ENCODE measurements at places on chromosomes 3 and 15. TPM values are rescaled to one million over a fixed set of nuclear protein-coding genes. Genes with fewer than 3 reads are reported as not detected.

The TM4SF1 gene
- polyA plus RNA-seq: 48.7 TPM

The SNURF gene
- polyA plus RNA-seq: 11.7 TPM

The SMCO1 gene
- polyA plus RNA-seq: 6.4 TPM

The SI gene
- polyA plus RNA-seq: not detected

The PLSCR2 gene
- polyA plus RNA-seq: not detected

The EPB42 gene
- polyA plus RNA-seq: 1.7 TPM

The HDAC11 gene
- 11.6 TPM for polyA plus RNA-seq

The GOLGA6L22 gene
- polyA plus RNA-seq: not detected

DNA sequence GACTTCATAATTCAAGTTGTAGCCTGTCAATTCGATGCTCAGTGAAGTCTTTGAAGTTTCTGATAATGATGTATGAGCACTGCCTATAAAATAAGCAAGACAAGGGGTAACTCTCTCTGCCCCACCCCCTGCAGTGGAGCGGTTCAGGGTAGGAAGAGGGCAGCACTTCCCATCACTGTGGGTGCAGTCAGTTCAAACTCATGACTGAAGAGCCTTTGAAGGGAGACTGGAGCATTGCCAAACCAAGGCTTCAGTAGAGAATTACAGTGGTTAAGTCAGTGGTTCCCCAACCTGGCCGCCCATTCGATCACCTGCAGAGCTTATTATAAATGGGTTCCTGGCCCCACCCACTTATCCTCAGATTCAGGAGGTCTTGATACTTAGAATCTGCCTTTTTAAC lies 190.6 kb downstream of the SHQ1 start:
- DNase-seq: no peak

DNA sequence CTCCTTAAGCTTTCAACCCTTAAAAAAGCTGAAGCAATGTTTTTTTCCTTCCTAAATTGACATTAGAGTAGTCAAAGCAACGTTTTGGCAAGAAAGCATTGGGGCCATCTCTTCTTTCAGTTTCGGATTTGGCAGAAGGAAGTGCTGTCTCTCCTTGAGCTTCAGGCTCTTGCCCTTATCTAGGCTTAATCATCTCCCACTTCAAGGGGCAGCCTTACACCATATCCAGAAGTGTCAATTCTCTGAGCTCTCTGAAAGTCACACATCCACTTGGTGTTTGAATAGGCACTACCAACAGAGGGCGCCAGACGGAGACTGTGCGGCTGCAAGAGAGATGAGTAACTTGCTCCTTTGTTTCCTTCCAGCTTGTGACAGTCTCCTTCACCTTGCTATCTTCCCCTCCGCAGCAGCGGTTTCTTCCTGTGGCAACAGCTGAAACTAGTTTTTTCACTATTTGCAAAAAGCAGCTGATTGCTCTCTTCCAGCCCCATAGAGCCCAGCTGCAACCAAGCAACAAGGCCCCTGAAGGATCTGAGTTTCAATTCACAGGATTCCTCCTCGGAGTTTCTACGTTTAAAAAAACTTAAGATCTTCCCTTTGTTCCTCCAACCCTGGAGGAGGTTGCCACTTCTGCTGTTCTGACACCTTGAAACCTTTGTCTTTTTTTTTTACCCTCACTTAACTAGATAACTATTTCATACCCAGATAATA lies 147.0 kb upstream of the SLCO3A1 start:
- DNase-seq: peak; percentile 84

- peak; percentile 27 for DNase-seq
Measured at GRCh38 chr3:188133219-188133618, 20.7 kb upstream of the LPP start.

GRCh38 chr3:107767897-107768605 lies 245.3 kb downstream of the BBX start:
- no peak for DNase-seq

DNA sequence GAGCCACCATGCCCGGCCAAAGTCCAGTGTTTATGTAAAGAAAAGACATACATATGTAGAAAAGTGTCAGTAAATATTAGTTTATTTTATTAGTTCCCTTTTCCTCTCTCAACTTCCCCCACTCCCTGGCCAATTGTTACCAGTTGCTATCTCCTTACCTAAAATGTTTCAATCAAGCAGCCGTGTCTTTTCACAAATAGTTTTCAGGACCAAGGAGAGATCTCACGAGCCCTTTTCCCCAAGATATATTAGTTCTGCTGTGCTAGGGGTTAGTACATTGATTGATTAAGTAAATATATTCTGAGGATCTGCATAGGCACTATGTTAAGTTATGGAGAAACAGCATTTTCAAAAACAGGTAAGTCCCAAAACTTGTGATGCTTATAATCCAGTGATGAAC lies 87.4 kb downstream of the ZIC4 start:
- no peak for DNase-seq

DNA sequence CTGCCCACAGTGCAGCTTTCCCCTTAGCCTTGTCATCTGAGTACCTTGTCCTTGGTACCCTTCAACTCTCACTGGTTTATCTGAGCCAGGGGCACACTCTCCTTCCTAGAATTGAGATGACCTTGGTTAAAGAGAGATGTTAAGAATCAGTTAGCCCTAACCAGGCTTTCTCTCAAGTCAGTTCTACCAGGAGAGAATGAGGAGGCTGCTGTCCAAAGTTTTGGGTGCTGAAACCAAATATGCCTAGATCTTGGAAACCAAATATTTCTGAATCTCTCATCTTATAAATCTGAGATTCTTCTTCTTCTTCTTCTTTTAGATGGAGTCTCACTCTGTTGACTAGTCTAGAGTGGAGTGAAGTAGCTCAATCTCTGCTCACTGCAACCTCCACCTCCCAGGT lies 12.0 kb upstream of the CTXND1 start:
- peak; percentile 11 for DNase-seq

- no peak for DNase-seq
Measured at GRCh38 chr15:49888734-49889133, 230.3 kb downstream of the ATP8B4 start.

DNA sequence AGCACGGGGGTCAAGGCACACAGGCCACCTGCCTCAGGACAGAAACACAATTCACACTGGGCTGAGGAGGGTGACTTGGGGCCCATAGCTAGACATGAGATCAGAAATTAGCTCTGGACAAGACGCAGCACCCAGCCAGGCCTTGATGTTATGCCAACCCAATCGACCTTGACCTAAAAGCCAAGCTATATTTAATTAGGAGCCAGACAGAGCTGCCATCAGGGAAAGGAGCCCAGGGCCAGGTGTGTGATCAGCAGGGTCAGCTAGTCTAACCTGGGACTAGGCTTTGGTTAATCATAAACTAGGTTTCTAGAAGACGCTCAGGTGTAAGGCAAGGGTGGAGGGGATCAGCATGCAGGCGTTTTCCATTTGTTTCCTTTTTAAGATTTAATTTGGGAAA lies 23.9 kb upstream of the SLC25A36 start:
- no peak for DNase-seq

- peak; percentile 54 for DNase-seq
Measured at GRCh38 chr15:52021128-52021671, 2.2 kb downstream of the MAPK6 start.

DNA sequence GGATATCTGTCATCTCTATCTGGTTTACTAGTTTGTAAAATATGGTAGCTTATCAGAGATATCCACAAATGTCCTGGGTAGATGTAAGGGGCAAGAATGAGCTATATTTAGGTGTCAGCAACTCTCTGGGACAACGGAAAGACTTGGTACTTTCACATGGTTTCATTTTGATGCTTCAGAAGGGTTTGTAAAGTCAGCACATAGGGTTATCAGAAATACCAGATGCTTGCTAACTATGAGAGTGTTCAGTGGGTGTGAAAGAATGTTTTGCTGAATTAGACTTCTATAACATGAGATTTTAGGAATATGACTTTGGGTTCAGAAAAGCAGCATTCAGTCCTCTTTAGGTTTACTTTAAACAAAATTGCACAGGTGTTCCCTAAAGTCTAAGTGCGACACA lies 466.5 kb upstream of the PDZRN3 start:
- DNase-seq: no peak

- peak; percentile 75 for DNase-seq
Measured at GRCh38 chr3:72270072-72270681, 485.2 kb upstream of the PROK2 start.

DNA sequence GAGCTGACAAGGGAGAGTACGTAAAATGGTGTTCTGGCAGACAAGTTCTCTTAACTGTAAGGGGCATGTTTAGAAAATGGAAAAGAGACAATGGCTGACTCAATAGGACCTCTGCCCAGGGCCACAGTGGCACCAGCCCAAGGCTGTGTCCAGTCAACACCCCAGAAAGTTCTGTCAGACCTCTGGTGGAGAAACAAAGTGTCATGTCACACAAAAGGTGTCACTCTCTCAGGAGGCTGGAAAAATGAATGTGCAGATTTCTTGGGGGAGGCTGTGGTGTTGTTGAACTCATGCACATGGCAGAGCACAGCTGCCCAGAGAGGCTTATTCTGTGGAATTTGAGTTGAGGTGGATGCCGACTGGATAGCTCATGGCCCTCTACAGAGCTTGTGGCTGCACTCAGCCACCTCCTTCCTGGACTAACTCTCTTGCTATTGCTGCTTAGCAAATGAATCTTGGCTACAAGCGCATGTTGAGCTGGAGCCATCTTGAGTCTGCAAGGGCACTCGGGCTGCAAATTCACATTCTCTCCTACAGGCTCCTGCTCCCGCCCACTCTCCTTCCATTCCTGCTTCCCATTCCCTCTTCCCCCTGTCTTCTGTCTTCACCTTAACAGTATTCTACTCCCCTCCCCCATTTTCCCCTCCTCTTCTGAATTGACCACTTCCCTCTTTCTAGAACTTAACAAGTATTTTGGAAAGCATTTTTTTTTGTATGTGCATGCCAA lies 55.8 kb upstream of the SLC7A14 start:
- no peak for DNase-seq

DNA sequence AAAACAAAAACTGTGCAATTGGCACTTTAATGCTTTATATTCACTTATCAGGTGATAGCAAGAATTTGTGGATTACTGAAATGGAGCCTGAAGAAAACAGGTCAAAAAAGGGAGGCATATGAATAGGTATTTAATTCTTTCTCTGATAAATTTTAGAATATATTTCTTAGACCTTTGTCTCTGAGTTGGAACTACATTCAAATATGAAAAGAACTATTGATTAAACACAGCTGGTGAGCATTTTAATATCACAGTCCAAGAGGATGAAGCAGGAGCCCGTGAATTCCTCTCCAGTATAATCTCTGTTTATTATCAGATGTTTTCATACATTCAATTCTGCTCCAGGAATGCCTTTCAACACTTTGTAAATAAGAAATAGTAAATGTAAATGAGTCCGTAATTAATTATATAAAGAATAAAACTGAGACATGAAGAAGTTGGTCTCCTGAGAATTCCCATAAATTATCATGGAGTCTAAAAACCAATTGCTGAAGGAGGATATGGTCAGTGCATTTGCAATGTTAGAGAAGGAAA lies 86.3 kb upstream of the ARHGEF26 start:
- DNase-seq: peak; percentile 37

- no peak for DNase-seq
Measured at GRCh38 chr3:173977747-173978146, 580.2 kb downstream of the NLGN1 start.

- DNase-seq: no peak
Measured at GRCh38 chr15:45555934-45556608, 31.1 kb upstream of the BLOC1S6 start.

DNA sequence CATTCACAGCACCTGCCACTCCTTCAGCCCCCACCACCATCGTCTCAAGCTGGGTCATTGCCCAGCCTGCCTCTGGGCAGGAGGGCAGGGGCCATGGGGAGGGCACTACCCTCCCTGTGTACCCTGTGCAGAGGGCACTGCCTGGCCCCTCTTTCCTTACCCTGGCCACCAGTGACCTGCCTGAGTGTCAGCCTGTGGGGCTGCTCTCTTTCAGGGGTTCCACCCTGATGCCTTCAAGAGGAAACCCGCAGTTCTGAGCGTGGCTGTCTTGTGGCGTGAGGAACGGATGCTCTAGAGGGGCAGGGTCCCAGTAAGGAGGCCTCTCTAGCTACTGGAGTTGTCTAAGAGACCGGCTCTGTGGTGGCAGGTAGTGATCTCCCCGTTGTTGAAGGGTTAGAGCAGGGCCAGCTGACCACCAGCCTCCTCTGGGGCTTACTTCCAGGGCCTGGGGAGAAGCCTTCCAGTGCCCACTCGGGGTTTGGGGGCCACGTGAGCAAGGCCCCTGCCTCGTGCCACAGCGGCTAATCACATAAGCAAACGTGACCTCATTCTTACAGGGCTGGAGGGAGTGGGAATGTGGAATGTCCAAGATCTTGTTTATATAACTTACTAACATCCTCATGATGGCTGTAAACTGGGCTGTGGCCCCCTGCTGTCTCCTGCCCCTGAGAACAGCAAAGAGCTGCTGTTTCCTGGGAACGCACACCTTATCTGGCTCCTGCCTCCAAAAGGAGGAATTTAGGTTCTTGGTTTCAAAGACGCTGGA lies 31.4 kb upstream of the SEC13 start:
- DNase-seq: no peak

- DNase-seq: no peak
Measured at GRCh38 chr3:68915973-68916372, 16.4 kb downstream of the TAFA4 start.

DNA sequence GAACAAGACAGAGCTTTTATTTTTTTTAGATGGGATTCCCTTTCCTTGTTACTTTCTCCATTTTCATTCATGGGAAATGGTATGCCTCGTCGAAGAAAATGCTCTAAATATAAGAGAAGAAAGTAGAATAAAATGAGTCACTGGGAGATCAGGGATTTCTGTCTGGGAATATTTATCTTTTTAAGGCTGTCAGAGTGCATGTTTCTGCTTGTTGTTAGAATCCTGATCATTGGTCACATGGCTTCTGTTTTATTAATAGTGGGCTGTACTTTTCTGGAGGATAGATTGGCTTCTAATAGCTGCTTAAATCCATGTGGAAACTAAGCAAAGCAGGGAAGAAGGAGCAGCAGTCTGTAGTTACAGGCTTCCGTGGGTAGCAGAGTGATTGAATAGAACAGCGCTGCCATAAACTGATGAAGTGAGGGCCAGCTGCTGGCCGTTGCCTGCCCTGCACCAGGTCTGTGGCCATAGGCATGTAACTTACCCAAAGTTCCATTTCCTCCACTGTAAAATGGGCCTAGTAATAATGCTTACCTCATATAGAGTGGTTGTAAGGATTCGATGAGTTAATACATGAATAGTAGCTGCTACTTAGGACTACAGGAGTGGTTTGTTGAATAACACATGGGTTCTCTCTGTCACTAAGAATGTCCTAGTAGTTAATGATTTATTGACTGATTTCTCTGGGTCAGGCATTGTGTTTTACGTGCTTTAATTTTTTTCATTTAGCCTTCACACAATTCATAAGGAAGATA lies 289.9 kb downstream of the SATB1 start:
- no peak for DNase-seq

DNA sequence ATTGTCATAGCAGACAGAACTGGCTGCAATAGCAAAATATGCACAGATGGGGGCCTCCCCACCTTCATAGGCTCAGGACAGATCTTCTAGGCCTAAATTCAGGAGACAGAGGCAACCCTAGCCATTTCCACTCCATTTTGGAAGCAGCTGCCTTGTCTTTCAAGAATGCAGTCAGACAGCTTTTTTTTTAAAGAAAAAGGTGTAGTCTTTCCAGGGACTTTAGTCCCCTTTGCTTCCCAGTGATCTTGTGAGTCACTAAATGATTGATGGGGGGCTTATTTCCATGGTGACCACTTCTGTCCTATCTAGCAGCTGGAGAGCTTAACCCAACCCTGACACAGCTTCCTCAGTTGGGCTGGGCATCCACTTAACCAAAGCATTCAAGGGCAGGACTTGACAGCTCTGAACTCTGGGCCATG lies 165.9 kb downstream of the TPRG1 start:
- no peak for DNase-seq

- peak; percentile 62 for DNase-seq
Measured at GRCh38 chr3:64992530-64993285, 304.9 kb upstream of the ADAMTS9 start.

- DNase-seq: no peak
Measured at GRCh38 chr3:31399271-31399670, 133.5 kb upstream of the STT3B start.

Data from muscle of back (tissue), 13 donors.